T follicular helper cell (primary cell): ENCODE measurements at places on chromosomes 5 and 9.

- DNase-seq = no peak
Observed at GRCh38 chr9:84589542-84589941, 80.0 kb upstream of the NTRK2 start.

GRCh38 chr5:84191281-84191680, 193.4 kb downstream of the EDIL3 start:
- DNase-seq = no peak

DNA sequence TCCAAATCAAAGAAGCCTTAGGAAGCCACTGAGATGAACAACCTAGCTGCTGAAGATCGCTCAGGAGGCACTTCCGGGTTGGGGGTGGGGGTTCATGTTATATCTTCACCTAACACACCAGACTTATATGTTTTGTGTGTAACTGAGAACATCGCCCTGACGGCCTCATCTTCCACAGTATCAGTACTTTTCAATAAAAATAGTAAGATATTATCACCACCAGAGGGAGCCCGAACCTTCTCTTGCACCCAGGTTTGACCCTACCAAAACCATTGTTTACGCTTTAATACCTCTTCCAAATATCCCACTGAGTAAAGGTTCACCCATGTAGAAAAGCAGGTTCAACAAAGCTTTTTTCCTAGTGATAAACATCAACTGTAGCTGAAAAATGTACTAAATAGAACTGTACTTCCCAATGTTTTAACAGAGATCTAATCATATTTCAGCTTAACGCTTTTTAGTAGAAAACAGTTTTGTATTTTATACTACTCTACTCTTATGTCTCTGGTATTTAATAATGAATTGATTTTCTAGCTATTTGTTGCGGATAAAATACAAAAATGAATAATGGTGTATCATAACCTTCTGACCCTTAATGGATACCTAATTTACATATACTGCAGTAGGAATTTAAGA, 244.0 kb downstream of the EPB41L4A start:
- DNase-seq = peak; percentile 2

GRCh38 chr5:160524827-160525226, 103.2 kb downstream of the PTTG1 start:
- DNase-seq = no peak

DNA sequence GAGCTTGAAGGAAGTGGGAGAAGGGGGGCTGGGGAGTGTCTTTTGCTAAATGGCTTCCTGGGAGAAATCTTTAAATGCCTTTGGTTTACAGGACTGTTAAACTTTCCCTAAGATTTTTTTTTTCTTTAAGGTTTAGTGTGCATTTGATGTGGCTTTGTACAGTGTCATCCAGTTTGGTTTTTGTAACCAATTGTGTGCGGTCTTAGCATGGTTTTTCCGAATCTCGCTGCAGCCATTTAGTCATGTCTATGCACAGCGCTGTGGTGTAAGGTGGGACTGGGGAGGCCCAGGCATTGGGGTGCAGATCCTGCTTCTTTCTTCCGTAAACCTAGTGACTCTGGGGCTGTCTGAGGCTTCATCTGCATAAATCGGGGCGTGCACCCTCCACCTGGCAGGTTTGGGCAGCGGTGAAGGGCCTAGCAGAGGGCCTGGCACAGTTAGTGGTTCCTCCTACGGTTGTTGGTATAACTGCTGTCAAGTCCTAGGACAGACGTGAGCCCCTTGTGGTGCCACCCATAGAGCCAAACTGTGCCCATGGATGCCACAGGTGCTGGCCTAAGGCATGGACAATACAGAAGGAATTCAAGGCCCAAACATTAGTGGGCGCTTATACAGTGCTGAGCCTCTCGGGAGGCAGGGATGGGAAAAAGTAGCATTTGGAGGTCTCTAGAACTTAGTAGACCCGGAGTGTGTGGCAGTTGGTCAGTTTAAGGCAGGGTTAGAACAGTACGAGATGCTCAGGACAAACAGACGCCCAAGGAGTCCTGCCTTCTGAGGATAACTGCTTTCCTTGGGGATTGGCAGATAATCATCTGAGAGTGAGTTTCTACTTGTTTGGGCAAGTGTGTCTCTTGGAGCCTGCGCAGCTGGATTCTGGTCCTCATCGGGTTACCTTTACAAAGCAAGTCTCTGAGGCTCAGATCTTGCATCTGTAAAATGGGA, 1.5 kb downstream of the PRRC2B start:
- DNase-seq = peak; percentile 74

- DNase-seq = no peak
Observed at GRCh38 chr5:152634586-152634985, 229.5 kb upstream of the NMUR2 start.

GRCh38 chr5:14039576-14039975, 95.1 kb upstream of the DNAH5 start:
- no peak for DNase-seq

GRCh38 chr9:97425973-97426336, 14.1 kb downstream of the TDRD7 start:
- DNase-seq = no peak

- DNase-seq = no peak
Observed at GRCh38 chr9:25891527-25891926, 213.3 kb upstream of the TUSC1 start.

DNA sequence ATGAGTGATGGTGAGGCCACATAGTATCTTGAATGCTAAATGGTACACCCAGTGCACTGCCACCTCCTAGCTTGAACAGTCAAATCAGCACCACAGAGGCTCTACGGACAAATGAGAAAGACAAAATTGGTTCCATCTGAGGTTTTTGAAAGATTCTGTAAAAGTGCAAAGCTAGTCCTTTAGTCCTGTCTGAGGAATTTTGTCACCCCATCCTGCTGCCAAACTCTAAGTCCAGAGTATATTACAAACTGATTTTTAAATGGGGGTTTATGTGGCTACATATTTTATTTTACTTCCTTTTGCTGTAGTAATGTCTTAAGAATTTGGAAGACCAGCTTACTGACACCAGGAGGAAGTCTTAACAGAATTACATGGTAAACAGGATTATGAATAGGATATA, 7.7 kb downstream of the FREM1 start:
- no peak for DNase-seq

DNA sequence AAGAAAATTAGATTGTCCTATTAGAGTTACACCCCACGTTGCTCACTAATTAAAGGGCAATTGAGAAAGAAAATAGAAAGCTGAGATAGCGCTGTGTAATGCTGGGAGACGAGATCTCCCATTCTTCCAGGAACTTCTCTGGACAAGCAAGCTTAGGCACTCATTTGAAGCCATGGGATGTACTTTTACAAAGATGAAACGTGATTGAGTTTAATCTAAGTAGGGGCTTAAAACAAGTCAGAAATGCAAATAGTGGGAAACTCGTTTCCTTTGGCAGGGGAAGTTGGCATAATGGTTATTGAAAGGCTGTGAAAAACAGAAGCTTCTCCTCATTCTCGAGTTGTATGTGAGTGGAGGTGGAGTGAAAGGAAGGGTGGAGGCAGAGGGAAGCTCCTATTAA, 3.7 kb downstream of the PRDM6 start:
- DNase-seq = no peak

- no peak for DNase-seq
Observed at GRCh38 chr9:131853434-131853833, 113.6 kb upstream of the RAPGEF1 start.

DNA sequence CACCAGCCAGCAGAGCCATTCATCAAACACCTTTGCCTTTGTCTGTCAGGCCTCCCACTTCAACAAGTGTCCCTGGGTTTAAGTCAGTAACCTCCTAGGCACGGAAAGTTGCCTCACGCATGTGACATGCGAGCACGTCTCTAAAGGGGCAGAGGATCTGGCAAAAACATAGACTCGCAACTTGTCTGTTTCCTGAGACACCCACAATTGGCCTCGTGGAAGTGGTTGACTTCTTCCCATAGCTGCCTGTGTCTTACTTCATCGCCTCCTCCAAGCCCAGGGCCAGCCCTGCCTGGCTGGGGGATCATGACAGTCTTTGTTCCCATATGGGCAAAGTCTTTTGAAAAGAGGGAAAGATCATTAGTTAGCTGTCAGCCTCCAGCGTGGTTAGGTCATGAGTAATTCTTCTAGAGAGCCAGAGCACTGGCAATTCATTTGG, 35.5 kb upstream of the GLRX start:
- no peak for DNase-seq

DNA sequence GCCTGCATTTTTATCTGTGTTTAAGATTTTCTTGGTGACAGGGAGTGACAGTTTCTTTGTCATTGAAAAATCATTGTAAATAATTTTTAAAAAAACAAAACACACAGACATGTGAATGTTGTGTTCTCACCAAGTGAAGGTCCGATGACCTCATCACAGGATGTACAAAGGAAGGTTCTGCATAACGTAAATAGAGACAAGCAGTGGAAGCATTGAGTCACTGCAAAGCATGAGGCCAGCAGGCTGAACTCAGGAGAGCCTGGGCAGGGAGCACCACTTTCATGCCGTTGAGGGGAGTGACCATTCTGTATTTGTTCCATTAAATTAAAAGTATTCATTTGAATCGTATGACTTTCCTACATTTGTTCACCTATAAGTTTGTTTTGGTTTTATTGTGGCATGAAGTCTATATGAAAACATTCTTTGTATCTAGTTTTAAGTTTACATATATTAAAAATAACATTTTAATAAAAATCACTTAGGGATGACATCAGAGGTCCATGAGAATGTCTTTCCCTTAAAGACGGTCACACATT, 70.4 kb upstream of the TLE1 start:
- no peak for DNase-seq

DNA sequence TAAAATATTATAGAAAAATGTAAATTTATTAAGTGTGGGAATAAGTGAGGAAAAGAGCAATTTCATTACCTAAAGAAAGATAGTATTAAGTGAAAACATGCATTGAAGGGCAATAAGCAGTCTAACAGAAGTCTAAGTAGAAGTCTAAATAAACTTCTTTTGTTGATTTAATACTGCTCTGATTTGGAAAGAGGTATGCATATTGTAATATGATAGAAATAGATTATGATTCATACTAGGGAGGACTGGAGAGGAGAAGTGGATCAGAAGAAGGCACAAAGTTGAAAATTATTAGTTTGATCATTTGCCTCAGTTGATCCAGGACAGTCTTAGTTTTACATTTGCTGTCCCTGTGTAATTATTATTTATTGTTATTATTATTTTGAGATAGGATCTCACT, 6.6 kb upstream of the ERBIN start:
- no peak for DNase-seq

DNA sequence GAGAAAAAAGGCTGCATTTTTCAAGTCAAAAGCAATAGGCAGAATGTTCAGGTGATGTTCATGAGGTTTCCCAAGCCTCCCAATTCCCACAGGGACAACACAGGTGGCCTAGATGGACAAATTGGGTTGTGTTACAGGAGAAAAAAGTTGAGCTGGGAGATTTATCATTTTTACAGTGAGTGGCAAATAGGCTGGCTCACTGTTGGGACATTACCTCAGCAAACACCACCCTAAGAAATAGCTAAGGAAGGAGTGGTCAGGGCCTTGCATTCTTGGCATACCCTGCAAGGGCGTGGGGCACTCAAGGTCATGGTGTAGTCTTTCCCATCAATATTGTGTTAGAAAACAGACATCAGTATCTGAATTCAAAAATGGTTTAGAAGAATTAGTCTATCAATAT, 23.3 kb upstream of the CPLANE1 start:
- DNase-seq = no peak

DNA sequence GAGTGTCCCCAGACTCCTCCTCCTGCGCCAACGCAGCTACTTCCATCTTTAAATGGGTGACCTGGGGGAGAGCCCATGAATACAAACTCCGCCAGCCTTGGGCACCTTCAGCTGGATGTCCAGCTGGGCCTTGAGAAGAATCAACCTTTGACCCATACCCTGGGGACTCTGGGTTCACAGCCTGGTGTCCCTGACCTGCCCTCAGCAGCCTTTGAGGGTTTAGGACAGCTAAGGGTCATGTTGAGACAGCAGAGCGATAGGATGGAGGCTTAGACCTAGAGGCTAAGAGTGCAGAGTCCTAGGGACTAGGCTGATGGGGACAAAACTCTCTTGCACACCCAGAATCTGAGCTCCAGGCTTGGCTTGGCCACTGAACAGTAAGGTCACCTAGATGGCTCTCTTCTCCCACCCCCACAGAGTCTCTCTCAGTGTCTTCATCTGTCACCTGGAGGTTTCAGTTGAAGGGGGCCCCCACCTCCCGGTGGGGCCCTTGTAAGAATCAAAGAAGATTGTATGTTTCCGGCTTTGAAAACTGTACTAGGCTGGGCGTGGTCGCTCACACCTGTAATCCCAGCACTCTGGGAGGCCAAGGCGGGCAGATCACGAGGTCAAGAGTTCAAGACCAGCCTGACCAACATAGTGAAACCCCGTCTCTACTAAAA, 6.7 kb upstream of the AQP3 start:
- DNase-seq = no peak

- DNase-seq = no peak
Observed at GRCh38 chr9:89676281-89676680, 71.5 kb downstream of the GADD45G start.

- no peak for DNase-seq
Observed at GRCh38 chr5:179121667-179122111, 61.5 kb downstream of the ZNF354C start.

- no peak for DNase-seq
Observed at GRCh38 chr9:106583751-106584150, 279.2 kb upstream of the ZNF462 start.

- DNase-seq = no peak
Observed at GRCh38 chr9:83062651-83063527, at the start of gene RASEF. Gene RASEF (minus strand): TSS chr9:83063142. CDS start chr9:83062867, 275 bp downstream.

- DNase-seq = no peak
Observed at GRCh38 chr9:95815133-95815532, 60.4 kb upstream of the ERCC6L2 start.

- no peak for DNase-seq
Observed at GRCh38 chr5:111347021-111347420, 122.8 kb downstream of the CAMK4 start.

- no peak for DNase-seq
Observed at GRCh38 chr5:165175041-165175440, 1669.6 kb downstream of the MAT2B start.

- DNase-seq = no peak
Observed at GRCh38 chr9:18184401-18184800, 289.6 kb upstream of the ADAMTSL1 start.

GRCh38 chr5:160075073-160075472, 44.2 kb downstream of the PWWP2A start:
- DNase-seq = no peak

GRCh38 chr9:8232726-8233125, 433.1 kb upstream of the DMAC1 start:
- DNase-seq = no peak

GRCh38 chr9:1492156-1492555, 442.0 kb downstream of the DMRT2 start:
- DNase-seq = no peak
